ENCODE measurements at places on chromosomes 11 and 22.
A peak's percentile ranks its signal among the peaks of the same experiment; 100 is the strongest.

- DNase-seq = peak; percentile 22
Measured at GRCh38 chr11:65043881-65044501, 3.0 kb downstream of the SAC3D1 start.

DNA sequence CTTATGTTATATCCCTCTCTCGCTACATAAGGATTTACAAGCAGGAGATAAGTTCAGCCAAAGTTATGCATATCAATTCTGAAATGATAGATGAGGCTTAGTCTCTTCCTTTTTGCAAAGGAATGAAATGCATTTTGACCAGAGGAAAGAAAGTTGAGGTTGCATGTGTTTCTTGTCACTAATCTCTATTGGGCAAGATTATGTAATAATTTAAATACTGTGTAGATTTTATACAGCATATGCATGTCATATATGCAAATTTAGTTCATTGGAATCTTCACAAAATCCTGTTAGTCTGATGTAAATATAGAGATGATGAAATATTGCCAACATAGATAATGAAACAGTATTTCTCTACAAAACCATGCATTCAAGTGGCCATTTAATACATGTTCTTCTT lies 858.7 kb upstream of the RAG2 start:
- DNase-seq = no peak

DNA sequence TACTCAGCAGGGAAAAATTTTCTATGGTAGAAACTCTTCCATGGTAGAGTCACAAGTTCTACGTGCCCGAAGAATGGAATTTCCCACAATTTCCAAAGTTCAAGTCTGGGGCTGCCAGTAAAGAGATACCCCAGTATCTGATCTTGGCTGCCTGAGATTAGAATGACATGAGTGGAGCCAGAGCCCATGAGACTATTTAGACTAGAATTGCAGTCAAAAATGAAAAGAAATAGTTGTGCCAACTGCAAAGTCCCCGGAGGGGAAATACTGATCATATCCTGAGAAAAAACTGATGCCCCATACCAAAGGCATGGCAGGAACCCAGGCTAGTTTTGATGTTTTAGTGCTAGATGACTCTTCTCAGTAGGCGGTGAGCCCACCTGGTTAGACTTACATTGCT lies 11.2 kb downstream of the MAJIN start:
- no peak for DNase-seq

DNA sequence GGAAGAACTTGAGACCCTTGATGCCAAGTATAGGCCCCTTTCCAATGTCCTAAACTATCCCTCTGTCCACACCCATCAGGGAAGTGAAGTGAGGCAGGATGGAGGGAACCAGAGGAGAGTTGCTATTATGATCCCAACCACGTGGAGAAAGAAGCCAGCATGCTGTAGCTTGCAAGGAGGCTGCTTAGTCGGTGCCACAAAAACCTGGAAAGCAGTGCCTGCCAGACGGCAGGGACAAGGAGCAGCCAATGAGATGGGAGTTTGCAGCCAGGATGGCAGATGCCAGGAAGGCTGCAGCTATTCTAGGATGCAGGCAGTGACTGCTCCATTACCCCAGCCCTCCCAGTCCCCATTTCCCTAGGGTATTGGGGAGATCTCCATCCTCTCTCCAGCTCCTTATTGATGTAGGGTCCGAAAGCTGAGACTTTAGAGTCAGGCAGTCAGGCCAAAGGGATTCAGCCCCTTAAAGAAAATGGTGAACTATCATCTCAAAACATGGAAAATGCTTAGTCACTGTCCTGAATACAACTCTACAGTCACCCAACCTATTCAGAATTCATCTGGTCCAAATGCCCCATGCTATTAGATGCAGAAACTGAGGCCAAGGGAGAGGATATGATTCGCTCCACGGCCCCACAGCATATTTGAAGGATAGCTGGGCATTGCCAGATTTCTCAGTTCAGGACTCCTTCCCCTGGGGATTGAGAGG lies 18.4 kb upstream of the LRRC55 start:
- DNase-seq = no peak

- DNase-seq = no peak
Measured at GRCh38 chr11:93113824-93114223, 84.0 kb downstream of the SLC36A4 start.

DNA sequence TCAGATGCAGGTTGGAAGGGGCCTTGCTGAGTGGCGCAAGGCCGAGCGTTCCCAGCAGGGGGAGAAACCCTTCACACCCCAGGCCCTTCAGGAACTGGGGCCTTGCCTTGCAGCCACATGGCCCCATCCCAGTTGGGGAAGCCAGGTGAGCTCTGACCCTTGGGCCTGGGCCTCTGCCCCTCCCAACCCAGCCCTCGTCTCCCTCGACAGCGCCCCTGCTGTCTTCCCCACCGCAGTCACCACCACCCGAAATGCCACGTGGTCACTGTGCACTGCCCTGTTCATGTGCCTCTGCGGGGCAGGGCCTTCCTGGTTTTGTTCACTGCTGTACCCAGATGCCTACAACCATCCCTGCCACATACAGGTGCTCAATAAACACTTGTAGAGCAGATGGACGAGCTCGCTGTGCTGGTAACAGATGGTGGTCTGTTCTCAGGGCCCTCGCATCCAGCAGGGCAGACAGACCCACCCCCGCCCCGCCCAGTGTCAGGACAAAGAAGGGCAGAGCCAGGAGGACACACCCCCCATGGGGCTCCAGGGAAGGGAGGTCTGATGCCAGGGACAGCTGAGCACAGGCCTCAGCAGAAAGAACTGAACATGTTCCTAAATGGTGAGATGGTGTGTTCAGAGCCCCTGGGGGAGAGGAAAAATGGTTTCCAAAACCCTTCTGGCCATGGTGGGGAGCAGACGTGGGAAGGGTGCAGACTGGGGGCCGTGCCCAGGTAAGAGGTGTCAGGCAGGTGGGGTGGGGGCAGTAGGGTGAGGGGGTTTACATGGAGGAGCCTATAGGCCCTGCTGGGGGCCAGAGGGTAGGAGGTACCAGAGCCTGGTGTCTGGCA lies 3.7 kb downstream of the POLR2L start:
- DNase-seq = no peak

DNA sequence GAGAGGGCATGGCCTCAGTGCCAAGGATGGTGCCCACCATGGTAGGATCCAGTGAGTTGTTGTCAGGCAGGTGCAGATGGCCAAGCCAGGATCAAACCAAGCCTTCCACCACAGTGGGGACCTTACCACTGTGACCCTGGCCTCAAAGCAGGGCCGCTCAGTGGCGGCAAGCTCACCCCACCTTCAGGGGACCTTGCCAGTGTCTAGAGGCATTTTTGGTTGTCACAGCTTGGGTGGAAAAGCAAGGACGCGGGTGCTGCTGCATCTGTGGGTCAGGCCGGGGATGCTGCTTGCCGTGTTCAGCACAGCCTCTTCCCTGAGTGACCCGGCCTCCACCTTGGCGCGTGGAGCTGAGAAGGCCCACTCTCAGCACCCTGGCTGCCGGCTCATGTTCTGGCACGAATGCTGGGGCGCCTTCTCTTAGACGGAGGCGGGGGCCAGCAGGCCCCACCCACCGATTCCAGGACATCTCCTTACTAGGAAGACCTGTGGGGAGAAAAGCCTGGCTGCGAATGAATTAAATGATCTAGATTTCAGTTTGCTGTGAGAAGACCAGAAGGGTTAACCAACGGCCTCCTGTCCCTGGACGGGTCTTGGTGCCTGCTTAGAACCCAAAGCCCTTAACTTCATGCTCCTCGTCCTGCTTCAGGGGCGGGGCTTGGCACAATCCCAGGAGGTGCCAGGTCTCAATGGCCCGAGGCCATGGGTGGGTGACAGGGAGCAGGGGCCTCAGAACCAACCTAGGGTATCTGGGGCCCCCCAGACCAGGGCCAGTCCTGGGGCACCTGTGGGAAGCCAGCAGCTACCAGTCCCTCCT lies 18.9 kb downstream of the TRMU start:
- DNase-seq = no peak
